ENCODE measurements at places on chromosomes 11 and 22.

DNA sequence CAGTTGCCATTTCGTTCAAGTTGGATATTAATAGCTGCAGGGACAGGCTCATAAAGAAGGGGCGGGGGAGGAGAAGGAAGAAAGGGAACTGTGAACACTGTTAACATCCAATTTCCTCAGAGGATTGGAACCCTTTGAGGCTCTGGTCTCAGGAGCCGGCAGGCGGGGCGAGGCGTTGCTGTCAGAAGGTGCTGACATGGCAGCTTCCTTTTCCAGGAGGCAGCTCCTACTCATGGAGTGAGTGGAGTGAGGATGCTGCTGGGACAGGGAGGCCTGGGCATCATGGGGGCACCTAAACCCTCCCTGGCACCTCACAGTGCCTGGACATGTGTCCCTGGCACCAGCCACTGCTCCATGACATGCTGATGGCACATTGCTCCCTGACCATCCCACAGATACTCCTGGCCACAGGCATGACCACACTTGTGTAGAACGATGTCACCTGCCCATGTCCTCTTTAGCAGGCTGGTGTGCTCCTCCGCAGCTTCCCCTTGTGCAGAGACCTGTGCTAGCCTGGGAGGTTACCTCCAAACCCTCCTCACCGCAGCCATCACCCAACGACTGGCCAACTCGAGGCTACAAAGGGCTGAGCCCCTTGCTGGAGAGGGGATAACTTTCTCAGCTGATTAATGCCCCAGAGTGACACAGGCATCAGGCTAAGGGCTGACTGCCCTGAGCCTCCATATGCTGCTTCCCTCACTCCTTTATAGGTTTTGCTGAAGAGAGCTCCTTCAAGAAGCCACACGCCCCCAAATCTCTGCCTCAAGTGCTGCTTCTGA lies 79.6 kb upstream of the NECTIN1 start:
- no peak for DNase-seq

DNA sequence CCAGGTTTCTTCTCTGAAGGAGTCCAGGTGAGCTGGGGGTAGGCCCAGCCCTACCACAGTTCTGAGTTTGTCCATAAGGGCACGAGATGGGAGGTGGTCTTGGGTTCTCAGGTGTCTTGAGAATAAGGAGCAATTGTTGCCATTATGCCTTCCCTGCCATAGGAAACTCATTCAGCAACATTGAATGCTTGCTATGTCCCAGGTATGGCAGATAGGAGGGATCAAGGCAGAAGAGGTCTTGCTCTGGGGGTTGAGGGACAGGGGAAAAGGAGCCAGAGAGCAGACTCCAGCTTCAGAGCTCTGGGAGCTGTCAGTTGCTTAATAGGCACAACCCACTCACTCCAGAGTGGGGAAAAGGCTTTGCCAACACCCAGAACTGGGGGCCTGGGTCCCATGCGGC lies 4.3 kb downstream of the SELENOM start:
- DNase-seq, result no peak

GRCh38 chr11:19259487-19260345 lies 19.0 kb upstream of the E2F8 start:
- DNase-seq, result no peak

- DNase-seq, result no peak
Measured at GRCh38 chr11:86259730-86260129, 15.2 kb downstream of the EED start.

- no peak for DNase-seq
Measured at GRCh38 chr11:120568572-120569307, 57.2 kb downstream of the GRIK4 start.

GRCh38 chr22:43060183-43060582 lies 29.0 kb downstream of the TTLL1 start:
- DNase-seq, result no peak

DNA sequence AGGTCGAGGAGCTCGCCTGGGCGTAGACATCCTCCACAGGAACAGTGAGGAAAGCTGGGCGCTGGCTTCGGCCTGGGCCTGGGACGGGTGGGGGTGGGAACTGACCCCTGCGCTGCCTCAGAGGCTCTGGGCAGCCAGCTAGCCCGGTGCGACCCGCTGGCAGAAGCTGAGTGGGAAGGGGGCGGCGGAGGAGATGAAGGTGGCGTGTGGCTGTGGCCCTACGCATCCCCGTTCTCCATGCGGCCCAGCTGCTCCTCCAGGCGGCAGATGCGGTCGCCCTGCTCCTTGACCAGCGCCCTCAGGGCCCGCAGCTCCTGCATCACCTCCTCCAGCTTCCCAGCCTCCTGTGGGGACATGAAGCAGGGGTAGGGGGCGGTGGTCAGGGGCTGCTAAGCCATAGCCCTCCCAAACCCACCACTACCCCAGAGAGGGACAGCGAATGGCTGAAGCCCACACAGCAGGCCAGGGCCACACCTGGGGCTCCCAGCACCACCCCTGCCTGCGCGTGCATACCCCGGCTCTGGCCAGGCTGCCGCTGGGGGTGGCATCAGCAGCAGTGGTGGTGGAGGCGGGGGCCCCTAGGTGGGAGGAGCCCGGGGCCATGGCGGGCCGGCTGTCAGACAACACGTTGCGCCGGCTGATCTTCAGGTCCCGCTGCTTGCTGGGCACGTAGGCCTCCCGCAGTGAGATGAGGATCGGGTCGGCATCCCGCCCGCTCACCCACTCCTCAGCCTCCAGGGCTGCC lies 848 bp upstream of the PTPRCAP start:
- no peak for DNase-seq

DNA sequence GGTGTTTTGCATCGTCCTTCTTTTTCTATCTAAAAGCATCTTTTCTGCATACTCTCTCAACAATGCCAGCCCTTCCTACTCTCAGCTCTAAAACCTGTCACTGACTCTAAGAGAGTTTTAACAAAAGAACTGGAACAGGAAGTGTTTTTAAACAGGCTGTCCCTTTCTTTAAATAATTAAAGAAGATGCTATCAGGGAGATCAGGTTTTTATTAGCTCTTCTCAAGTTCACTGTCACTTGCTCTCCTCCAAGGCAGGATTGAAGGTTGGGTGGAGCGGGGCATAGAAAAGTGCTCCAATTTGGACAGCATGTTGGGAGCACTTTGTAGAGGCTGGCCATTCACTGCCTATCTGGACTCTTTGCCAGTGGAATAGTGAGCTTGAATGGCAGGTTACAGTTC lies 56.4 kb upstream of the BARX2 start:
- DNase-seq, result no peak

DNA sequence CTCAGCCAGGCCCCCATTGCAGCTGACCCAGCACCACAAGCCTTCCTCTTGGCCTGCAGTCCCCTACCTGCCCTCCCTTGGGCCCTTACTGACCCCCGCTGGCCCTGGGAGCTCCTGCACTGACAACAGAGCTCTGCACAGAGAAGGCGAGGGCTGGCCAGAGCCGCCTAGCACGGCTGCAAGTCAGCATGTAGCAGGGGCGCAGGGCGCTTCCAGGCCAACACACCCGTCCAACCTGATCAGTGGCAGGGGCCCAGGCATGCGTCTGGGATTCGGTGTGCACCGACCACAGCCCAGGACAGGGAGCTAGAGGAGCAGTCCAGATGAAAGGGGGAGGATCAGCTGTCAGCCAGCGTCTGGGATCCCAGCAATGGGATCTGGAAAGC lies 7.6 kb downstream of the WNT7B start:
- DNase-seq, result no peak

GRCh38 chr11:44626645-44627044 lies 61.2 kb downstream of the CD82 start:
- no peak for DNase-seq

GRCh38 chr11:7512525-7513233 lies 1.1 kb upstream of the PPFIBP2 start:
- DNase-seq, result no peak

GRCh38 chr11:17722000-17722643 lies 2.8 kb downstream of the MYOD1 start:
- DNase-seq, result no peak

DNA sequence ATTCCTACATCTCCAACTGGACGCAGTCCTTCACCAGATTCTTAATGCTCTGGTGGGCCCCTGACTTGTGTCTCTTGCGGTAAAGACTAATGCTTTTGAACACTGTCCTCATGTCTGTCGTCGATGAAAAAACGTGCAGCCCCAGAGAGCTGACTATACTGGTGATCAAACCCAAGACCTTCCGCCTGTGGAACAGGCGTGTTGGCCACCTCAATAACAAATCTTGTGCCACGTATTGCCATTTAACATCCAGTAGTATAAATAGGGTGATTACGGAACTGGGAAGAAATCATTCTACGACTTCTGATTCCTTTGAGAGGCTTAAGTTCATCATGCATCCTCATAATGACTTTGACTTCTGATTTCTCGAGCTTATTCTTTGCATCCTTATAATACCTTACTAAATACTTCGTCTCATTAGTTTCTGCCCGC lies 45.6 kb downstream of the OR4D9 start:
- no peak for DNase-seq

GRCh38 chr22:31898926-31899325 lies 45.4 kb upstream of the YWHAH start:
- DNase-seq, result no peak

DNA sequence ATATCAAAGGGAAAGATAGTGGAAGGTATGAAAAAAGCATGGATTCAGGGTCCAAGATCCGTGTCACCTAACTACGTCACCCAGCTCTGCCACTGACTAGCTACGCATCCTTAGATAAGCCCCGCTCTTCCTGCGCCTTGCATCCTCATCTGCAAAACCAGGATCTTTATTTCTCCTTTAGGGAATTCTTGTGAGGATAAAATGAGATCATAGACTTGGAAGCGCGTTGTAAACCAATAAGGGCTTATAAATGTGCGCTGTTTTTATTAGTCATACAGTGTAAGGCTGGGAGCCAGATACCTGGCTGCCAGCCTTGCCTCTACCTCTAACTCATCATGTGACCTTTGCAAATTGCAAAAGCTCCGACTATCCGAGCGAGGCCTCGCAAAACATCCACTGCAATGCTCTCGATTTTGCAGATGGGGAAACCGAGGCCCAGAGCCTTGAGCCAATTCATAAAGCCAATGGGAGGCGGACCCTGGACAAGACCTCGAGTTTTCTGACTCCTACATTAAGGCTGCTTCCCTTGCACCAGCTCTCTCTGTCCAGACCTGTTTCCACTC lies 753 bp downstream of the PRPF19 start:
- no peak for DNase-seq

DNA sequence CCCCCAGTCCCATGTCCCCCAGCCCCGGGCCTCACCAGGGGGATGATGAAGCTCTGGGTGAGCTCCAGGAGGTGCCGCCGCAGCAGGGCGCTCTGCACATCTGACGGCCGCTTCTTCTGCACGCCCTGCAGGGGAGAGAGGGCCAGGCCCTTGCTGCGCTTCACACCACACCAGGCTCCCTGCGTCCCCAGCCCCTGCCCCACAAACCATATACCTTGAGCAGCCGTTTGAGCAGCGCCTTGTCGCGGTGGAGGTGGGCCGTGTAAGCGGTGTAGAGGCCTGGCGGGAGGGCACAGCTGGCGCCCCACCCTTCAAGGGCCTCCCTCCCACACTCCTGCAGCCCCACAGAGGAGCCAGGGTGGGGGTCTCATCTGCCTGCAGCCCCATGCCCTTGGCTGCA lies 6.2 kb upstream of the PLXNB2 start:
- no peak for DNase-seq

GRCh38 chr11:119338318-119338890 lies 2.3 kb downstream of the C1QTNF5 start:
- DNase-seq, result no peak

Data from cortex of kidney (tissue), 1 donor.